ENCODE measurements at places on chromosomes 7 and 10. TPM values are rescaled to one million over a fixed set of nuclear protein-coding genes. Genes with fewer than 3 reads are reported as not detected.

MPP7 gene
- 35.8 TPM for total RNA-seq

- DNase-seq, result no peak
Observed at GRCh38 chr10:70418229-70418628, 14.3 kb downstream of the EIF4EBP2 start.

LFNG gene
- total RNA-seq, result 22.5 TPM

GDF2 gene
- not detected for total RNA-seq

DNA sequence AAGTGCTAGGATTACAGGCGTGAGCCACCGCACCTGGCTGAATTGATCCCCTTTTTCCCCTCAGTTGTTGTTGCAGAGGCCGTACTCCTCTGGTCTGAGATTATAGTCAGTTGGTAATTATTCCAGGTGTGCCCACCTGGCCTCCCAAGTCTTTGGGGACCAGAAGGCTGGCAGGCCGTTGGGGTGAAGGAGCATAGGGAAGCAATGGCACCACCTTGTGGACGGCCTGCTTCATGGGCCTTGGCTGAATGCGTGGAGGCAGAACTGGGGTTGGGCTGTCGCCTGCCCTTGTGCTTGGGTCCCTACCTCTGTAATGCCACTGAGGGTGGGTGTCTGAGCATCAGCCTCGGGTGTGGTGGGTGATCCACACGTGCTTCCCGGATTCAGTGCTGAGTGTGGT lies 125.7 kb downstream of the RGS10 start:
- DNase-seq, result peak; percentile 66

TRIM50 gene
- not detected for total RNA-seq
